AG08396 (cell line): ENCODE measurements at places on chromosomes 5 and 9.

DNA sequence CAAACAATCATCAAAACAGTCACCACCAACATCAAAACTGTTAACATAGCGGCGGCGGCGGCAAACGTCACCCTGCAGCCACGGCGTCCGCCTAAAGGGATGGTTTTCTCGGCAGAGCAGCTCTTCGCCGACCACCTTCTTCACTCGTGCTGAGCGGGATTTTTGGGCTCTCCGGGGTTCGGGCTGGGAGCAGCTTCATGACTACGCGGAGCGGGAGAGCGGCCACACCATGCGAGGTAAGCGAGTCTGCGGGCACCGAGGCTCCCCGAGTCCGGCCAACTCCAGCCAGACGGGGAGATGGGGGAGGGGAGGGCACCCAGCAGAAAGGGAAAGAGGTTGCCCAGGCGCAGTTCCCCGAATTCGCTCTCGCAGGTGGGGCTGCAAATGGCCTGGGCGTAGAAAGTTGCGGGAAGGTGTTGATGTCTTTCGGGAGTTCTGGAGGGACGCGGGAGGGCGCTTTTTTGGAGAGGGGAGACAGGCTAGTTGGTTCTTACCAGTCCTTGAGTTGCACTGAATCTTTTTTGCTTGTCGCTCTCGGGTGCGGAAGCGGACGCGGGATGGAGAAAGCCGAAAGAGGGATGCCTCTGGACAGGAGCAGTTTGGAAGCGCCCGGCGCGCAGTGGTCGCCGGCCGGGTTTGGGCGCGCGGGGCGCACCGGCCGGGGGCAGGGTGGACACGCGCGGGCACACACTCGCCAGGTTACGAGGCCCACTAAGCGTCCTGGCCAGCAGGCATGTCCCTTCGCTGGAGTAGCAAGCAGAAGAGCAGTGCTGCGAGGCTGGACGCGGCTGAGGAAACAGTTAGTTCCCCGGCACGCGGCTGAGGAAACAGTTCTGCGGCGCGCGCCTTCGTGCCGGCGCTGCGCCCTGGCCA, 849 bp downstream of the RORB start:
- peak; percentile 31 for DNase-seq

GRCh38 chr9:129901993-129902739, 66.9 kb downstream of the USP20 start:
- no peak for DNase-seq

DNA sequence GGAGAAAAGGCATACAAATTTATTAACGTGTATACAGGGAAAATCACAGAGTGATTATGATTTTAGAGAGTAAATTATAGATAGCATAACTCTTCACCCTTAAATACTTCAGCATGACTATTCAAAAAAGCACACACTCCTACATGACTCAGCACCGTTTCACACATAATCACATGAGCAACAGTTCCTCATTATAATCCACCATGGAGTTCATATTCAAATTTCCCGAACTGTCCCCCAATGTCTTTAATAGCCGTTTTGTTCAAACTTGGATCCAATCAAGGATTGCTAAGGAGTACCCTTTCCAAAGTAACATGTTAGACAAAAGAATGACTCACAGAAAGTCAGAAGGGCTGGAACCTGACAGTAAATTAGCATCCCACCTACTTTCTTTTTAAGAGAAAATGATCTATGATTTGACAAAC, 32.1 kb downstream of the RAPGEF1 start:
- DNase-seq, result peak; percentile 44

- DNase-seq, result no peak
Observed at GRCh38 chr9:29648601-29649000, 2075.3 kb upstream of the C9orf72 start.

DNA sequence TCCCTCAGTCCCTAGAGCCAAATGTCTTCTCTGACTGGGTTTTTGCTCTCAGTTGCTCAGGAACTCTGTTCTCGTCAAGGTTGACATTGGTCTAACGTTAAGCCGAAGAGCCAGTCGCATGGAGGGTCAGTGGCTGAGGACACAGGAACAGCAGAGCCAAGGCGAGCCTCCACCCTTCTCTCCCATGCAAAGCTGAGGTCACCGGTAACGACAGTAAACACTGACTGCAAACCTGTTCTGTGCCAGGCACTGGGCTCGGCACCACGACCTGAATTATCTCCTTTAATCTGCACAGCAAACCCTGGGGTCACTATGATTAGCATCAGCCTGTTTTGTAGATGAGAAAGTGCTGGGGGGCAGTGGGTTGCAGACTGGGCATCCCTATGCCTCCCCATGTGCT, 171.0 kb downstream of the COL23A1 start:
- no peak for DNase-seq

GRCh38 chr5:10424124-10424731, 17.5 kb upstream of the ROPN1L start:
- peak; percentile 31 for DNase-seq

GRCh38 chr5:11012295-11012694, 251.3 kb upstream of the DAP start:
- DNase-seq, result no peak

DNA sequence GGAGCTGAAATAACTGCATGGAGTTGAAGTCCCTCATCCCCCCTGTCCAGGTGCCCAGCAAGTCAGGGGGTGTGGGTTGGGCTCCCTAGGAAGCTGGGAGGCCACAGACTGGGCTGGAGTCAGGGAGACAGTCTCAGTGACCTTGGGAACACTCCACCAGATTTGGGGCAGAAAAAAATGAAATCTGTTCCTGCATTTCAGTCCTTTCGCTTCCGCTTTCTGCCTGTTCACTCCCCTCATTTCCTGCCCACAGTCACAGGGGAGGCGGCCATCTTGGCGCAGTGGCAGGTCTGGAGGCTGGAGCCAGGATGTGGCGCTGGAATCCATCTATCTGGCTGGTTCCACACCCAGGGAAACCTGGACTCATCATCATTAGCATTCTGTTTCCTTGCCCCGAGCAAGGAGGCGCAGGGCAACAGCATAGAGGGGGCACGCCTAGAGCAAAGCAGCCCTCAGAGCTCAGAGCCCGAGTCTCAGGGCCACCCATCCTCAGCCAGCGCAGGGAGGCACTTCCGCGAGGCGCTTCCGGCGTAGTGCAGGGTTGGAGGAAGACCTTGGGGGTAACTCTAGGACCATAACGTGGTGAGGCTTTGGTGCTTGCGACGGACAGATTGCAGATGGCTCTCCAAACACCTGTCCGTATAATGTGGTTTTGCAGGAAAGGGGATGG, 86.2 kb upstream of the HSPA9 start:
- no peak for DNase-seq

DNA sequence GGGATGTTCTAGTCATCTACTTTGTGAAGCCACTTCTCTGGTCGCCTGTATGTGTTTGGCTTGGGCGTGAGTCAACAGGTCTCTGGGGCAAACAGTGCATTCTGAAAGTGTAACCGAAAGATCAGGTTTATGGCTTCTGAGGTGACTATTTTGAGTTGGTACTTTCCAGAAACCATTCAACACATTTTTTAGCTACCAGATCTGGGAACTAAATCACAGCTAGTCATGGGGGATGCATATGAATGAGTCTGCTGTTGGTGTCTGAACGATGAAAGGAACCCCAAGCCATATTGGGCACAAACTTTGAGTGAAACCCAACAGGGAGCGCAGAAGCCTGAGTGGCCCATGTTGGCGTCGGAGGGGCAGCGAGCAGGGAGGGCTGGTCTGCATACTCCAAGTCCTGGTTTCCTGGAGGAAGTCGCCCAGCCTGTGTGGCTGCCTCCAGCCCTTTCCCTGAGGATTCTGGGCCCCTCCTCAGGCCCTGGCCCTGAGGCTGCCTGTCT, 35.3 kb downstream of the UBE2QL1 start:
- no peak for DNase-seq

- no peak for DNase-seq
Observed at GRCh38 chr5:125836256-125836655, 587.0 kb upstream of the GRAMD2B start.

GRCh38 chr5:143304836-143305475, 98.5 kb downstream of the NR3C1 start:
- no peak for DNase-seq

DNA sequence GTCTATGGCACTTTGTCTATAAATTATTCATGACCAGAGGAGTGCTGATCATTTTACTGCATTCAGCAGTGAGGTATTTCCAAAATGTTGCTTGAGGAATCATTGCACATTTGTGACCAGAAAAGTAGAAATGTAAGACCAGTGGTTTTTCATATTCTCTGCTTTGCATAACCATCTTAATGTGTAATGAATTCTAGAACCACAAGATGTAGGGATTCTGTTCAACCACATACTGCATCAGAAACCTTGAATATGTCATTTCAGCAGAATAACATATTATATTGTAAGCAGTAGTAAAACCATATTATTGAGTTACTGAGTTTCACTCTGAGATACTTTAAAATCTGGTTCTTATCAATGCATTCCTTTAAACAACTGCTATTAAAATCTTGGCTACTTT, 1243.4 kb downstream of the MAT2B start:
- DNase-seq, result no peak

- no peak for DNase-seq
Observed at GRCh38 chr5:52043137-52043536, 659.9 kb downstream of the ISL1 start.

GRCh38 chr9:101705135-101705661, 33.2 kb downstream of the GRIN3A start:
- DNase-seq, result no peak

DNA sequence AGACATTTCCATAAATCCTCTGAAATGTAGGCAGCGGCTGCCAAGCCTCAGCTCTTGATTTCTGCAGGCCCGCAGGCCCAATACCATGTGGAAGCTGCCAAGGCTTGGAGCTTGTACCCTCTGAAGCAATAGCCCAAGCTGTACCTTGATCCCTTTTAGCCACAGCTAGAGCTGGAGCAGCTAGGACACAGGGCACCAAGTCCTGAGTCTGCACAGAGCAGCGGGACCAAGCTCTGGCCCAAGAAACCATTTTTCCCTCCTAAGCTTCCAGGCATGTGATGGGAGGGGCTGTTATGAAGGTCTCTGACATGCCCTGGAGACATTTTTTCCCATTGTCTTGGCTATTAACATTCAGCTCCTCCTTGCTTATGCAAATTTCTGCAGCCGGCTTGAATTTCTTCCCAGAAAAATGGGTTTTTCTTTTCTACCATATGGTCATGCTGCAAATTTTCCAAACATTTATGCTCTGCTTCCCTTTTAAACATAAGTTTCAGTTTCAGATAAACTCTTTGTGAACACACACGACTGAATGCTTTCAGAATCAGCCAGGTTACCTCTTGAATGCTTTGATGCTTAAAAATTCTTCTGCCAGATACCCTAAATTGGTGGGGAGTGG, 14.4 kb upstream of the ZFR start:
- no peak for DNase-seq

GRCh38 chr5:78677777-78678668, 29.5 kb upstream of the LHFPL2 start:
- DNase-seq, result peak; percentile 54

- no peak for DNase-seq
Observed at GRCh38 chr9:6444128-6444527, 31.1 kb downstream of the UHRF2 start.

- DNase-seq, result peak; percentile 35
Observed at GRCh38 chr5:107388141-107388861, 282.4 kb downstream of the EFNA5 start.

DNA sequence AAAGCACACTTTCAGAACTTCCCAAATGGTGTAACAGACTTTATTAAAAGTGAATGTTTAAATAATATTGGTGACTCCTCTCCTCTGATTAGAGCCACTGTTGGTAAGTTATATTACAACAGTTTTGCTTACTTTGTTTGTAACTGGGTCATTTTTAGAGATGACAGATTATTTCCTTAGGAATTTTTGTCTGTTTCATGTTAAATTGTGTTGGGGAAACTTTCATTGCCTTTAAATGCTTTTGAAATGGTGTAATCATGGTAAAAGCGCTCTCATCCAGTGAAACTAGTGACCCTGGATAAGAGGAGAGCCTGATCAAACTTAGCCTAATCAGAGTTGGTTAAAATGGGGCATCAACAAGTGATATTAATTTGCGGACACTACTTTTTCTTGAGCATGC, 39.4 kb downstream of the TNPO1 start:
- DNase-seq, result no peak

- no peak for DNase-seq
Observed at GRCh38 chr9:105331160-105331559, 86.7 kb downstream of the SLC44A1 start.

DNA sequence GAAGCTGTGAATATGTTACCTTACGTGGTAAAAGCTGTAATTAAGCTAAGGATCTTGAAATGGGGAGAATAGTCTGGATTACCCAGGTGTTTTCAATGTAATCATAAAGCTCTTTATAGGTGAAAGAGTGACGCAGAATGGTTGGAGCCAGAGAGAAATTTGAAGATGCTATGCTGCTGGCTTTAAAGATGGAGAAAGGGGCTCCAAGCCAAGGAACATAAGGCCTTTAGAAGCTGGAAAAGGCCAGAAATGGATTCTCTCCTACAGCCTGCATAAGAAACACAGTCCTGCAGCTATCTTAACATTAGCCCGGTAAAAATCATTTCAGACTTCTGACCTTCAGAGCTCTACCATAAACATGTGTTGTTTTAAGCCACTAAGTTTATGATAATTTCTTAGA, 243.3 kb upstream of the VLDLR start:
- no peak for DNase-seq

DNA sequence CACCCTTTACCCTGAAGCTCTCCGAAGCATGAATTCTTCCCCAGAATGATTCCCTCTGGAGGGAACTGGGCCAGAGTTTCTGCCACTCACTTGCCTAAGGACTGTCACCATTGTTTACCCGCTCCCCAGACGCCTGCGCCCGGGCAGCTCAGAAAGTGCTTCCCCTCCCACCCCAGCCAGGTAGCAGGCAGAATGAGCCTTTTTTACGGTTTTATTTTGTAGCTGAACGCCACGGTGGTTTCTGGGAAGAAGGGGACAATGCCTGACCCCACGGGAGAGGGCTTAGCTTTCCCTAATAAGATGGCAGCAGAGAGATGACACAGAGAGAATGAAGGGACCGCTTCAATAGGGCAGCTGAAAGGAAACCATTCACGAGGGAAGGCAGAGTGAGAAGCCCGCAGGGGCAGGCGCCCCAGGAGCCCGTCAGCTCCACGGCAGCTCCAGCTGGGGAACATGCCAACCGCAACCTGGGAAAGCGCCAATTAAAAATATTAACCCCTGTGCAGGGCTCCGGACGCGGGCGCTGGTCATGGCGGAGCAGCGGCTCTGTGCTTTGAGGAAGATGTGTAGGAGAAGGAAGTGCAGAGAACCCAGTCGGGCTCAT, 20.4 kb upstream of the NTNG2 start:
- peak; percentile 49 for DNase-seq

GRCh38 chr5:6176102-6176693, 202.1 kb downstream of the MED10 start:
- DNase-seq, result no peak

GRCh38 chr5:133848341-133848811, 120.0 kb downstream of the C5orf15 start:
- no peak for DNase-seq
